Stimulated activated CD4-positive, alpha-beta T cell treated with anti-CD3 and anti-CD28 coated beads, Interleukin-1b, Interleukin-23, amount 100 ng/mL, for 1 hour (primary cell): ENCODE measurements at places on chromosomes 12 and 14.

GRCh38 chr14:80959496-80959895, 4.1 kb downstream of the TSHR start:
- no peak for DNase-seq

DNA sequence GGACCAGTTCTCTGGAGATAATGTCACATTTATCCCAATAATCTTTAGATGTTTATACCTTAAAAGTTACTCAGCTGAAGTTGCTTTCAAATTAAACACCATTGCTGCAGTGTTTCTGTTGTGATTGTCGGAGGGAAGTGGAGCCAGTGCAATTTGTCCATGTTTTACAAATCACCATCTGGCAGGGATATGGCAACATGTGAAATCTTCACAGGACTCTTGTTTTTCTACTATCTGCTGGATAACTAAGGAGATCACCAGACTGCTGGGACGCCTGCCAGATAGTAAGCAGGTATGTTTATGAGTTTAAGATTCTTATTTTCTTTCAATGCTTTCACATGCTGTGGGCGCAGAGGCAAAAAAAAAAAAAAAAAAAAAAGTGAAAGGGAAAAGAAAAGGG, 100.3 kb upstream of the SOX5 start:
- no peak for DNase-seq

GRCh38 chr14:87989956-87990299, 3.1 kb downstream of the GALC start:
- DNase-seq, result no peak

DNA sequence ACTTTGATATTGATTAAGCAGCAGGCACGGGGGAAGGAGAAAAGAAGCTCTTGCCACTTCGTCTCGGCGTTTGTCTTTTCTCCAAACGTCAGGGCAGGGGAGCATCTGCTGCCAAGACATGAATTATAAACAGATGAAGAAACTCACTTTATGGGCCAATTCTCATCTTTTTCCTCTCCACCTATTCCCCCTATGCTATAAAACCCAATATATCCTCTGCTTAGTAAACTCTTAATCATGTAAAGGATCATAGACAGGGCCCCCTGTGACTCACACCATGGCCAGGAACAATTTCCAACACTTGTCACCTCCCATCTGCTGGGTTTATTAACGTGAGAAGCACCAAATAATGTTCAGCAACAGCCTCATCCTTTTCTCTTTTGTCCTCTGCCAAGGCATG, 1092.1 kb upstream of the TMEM132C start:
- DNase-seq, result no peak

- DNase-seq, result no peak
These were observed 97.1 kb upstream of the NCOR2 start for GRCh38 chr12:124664395-124665111.

GRCh38 chr14:90049390-90049789, 12.4 kb upstream of the KCNK13 start:
- no peak for DNase-seq
